NCI-H524 treated with DMSO at 0.1 percent for 48 hours (cell line): ENCODE measurements at places on chromosomes 6 and 20.

GRCh38 chr6:3349388-3350251 is 90.9 kb downstream of the PSMG4 start:
- no peak for DNase-seq

DNA sequence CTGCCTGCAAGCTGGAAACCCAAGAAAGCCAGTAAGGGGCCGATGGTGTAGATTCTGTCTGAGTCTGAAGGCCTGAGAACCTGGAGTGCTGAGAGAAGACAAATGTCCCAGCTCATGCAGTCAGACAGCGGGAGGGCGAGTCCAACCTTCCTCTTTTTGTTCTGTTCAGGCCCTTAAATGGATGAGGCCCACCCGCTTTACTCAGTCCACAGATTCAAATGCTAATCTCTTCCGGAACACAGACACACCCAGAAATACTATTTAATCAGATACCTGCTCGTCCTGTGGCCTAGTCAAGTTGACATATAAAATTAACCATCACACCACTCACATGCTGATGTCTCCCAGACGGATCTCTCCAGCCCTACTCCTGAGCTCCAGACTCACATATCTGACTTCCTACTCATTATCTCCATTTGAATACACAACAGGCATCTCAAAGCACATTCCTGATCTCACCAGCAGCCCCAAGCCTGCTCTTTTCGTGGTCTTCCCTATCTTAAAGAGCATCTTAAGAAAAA is 26.7 kb upstream of the SRC start:
- no peak for DNase-seq

DNA sequence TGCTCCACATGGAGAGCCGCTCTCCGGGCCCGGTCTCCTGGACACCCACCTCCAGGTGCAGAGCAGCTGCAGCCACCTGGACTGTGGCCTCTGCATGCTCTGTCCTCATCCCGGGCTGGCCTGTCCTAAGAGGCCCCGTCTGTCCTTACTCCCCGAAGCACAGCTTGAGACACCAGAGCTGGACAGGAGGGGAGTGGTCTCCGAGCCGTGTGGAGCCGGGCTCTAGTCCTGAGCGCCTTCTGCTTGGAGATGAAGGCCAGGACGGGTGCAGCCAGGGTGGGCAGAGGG is 6.7 kb upstream of the NTSR1 start:
- DNase-seq = no peak

- no peak for DNase-seq
These were observed 11.5 kb downstream of the PRDM1 start for GRCh38 chr6:106097411-106098231.

- DNase-seq = no peak
These were observed 51.2 kb upstream of the GPR31 start for GRCh38 chr6:167208819-167209576.

- DNase-seq = no peak
These were observed 28.3 kb upstream of the PREX1 start for GRCh38 chr20:48856130-48856529.

GRCh38 chr6:50305660-50306059 is 255.9 kb upstream of the DEFB112 start:
- DNase-seq = no peak

- DNase-seq = no peak
These were observed 297.2 kb upstream of the NRSN1 start for GRCh38 chr6:23828861-23829260.

DNA sequence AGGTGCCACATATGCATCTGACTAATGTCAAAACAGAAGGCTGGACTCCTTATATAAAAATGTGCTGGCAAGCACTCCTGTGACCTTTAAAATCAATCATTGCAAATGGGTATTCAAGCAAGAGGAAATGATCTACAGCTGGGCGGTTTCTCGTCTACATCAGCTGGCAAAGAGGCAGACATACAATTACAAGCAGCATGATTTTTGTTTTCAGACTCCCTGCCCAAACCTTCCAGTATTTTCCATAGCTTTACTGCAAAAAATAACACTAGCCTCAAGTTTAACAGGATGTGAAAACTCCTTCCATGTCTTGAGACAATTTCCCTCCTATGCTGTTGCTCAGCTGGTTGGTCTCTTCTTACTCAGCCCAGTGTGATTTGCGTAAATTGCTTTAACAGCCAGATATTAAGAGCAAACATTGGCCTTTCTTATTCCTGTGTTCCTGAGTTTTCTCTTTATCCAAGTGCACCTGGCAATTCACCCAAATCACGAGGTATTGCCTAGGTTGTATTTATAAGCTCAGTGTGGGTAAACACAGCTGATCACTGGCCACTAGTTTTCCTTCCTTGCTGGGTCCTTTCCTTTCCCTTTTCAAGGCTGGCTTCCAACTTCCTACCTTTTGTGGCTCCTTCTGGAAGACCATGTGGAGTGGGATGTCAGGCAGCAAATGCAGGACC is 130.4 kb downstream of the MOXD1 start:
- no peak for DNase-seq

DNA sequence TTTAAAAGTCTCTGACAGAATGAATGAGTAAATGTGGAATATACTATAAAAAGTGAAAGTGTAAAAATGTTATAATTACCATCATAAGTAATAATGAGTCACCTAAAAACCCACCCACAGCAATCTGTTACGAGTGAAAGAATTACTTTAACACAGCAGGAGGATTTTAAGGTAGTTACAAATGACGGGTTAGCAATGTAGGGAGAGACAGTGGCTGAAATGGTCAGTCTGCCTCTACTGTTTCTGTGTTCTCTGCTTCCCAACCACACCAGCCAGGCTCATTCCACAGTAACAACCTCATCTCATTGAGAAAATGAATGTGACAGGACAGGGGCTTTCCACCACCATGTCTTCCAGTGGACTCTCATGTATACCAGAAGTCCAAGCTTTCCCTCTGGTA is 124.4 kb upstream of the KCNK16 start:
- no peak for DNase-seq

- DNase-seq = peak; percentile 5
These were observed 21.5 kb downstream of the COL9A3 start for GRCh38 chr20:62838128-62838891.

GRCh38 chr6:66245231-66245630 is 538.2 kb upstream of the EYS start:
- DNase-seq = no peak

DNA sequence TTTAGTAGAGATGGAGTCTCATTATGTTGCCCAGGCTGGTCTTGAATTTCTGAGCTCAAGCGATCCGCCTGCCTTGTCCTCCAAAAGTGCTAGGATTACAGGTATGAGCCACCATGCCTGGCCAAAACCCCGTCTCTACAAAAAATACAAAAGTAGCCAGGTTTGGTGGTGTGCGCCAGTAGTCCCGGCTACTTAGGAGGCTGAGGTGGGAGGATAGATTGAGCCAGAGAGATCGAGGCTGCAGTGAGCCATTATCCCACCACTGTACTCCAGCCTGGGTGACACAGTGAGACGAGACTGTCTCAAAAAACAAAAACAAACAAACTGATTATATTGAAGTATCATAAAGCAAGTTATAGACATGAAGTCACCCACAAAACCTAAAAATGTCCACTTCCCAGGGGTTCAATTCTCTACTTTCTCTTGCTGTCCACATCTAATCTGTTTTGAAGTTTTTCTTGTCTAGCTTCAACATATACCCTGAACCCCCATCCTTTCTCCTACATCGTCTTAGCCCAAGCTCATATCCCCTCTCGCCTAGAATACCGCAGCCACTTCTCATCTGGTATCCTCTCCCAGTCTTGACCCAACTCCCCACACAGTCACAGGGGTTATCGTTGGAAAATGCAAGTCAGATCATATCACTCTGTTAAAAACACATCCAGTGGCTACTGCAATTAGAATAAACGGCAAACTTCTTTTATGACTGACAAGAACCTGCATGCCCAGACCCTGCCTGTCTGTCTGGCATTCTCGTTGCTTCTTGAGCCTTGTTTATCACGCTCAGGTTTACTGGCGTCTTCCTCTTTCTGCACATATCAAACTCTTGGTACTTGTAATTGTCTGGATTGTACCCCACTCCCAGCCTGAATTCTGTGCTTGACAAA is 20.1 kb upstream of the NCOA3 start:
- no peak for DNase-seq

GRCh38 chr6:9437836-9438235 is 977.0 kb downstream of the TFAP2A start:
- DNase-seq = no peak

GRCh38 chr6:85669735-85670194 is 27.1 kb upstream of the SYNCRIP start:
- no peak for DNase-seq

DNA sequence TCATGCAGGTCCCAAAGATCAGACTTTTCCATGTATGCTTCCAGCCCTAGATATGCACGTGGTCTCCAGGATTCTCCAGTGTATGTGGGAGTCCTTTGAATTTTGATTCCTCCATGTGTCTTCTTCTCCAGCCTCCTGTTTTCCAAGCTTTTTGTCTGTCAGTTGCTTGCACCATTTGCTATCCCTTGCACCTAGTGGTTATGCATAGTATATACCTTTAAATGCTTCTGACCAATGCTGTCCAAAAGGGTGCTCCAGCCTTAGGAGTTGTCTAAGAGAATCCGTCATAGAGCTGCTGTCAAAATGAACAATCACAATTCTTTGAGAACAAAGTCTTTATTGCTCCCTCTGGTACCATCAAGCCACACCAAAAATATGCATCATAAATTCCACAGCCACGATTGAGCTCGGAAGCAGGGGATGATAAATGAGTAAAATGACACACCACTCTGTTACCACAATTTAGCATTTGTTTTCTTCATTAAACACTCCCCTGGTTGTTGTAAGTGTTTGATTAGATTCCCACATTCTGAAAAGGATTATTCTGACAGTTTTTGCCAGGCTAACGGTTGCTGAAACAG is 706.2 kb upstream of the GJE1 start:
- DNase-seq = no peak

- DNase-seq = peak; percentile 32
These were observed 105.1 kb upstream of the HCRTR2 start for GRCh38 chr6:55069132-55069781.

DNA sequence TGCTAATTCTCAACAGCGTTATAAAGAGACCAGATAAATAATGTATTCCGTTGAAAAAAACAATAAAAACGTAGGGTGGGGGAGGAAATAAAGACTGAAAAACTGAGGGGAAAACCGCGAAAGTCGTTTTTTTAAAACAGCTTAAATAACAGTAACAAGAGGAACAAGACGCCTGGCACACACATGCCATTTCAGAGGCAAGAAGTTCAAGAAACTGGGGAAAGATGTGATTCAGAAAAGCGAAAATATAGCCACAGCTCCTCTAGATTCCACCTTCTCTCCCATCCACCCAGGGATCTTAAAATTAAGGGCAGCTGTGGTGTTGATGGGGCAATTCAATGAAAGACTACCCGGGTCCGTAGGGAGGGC is 1.3 kb downstream of the EPB41L2 start:
- no peak for DNase-seq

DNA sequence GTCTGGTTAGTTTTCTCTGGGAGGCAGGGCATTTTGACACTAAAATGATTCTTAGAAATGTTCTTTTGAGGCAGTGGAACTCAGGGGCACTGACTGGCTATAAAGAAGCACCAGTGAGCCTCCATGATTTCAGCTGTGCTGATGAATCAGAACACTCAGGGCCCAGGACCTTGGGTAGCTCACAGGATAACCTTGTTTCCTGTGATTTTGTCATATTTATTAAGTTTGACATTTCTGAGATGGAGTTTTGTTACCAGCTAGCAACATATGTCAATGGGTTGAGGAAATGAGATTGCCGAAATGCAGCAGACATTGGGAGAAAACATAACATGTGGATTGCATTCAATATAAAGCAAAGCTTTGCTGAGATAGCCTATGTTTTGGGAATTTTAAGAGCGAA is 802.4 kb downstream of the EYS start:
- DNase-seq = no peak

- DNase-seq = no peak
These were observed 51.5 kb upstream of the MTHFD1L start for GRCh38 chr6:150813993-150814359.

DNA sequence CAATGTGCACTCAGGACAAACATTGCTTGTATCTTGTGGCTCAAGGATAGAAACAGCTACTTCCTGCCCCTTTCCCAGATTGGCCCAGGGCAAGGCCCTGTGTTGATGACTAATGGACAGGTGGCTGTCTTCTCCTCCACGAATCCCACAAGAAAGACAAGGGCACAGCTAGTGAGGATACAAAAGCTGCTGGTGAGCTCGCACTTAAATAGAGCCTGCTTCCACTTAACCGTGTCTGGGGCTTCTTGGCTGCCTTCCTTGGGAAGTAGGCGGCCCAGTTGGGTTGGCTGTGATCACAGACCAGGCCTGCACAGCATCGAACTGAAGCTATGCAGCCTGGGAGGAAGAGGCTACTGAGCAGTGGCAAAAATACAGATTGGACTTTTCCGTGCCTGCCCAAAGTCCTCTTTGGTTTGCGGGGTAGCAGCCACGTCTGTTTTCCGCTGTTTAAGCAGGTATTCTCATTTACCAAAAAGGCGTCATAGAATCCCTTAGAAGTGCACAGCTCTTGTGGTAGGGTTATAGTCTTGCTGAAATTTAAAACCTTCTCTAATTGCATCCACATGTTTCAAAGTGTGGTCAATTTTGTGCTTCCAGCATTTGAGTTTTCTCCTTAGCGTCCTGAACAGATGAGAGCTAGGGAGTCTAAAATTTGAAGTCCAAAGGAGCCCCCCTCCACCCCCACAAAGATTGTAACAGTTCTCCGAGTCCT is 23.0 kb upstream of the NAA20 start:
- DNase-seq = no peak

DNA sequence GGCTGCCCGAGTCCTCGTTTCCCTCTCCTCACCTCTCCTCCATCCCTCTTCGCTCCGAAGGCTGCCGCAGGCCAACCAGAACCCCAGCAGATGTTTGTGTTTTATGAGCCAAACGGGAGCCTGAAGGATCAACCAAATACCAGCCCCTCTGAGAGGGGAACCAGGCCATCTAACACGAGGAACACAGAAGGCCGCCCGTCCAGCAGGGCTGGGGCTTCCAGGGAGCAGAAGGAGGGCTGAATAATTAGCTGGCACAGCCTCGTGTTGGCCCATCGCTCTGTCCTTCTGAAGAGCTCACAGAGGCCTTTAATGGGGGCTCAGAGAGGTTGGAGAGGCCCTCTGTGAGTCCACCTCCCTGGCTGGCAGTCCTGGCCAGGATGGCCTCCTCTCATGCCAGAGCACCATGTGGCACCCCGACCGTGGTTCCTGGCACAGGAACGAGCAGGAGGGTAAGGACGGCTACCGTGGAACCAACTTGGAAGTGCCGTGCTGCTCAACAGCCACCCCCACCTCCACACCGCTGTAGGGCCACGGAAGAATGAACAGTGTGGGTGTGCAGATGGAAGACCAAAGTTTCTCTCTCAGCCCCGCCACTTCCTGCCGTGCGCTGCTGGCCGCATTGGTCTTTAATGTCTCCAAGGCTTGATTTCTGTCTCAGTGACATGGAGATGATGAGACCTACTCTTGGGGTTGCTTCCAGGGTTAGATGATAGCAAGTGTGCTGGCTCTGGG is 155.2 kb downstream of the SCML4 start:
- DNase-seq = no peak

- DNase-seq = no peak
These were observed 19.5 kb upstream of the SUMO4 start for GRCh38 chr6:149380523-149380922.

DNA sequence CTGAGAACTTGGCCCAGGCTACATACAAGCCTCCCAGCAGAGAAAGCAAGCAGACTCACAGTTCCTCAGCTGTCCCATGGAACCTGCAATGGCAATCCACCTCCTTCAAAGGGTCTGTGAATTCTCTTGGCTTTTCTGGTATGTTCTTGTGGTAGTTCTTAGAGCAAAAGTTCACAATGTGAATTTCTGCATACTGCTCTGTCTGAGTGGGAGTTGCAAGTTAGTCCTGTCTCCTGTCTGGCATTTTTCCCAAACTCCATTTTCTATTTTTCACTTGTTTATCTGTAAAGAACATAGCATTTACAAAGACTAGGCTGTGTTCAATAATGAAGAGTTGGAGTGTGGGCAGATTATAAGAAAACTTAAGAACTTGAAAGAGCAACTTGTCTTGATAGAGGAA is 269.9 kb downstream of the BCKDHB start:
- DNase-seq = no peak
